Activated effector memory CD4-positive, alpha-beta T cell treated with anti-CD3 and anti-CD28 coated beads, Interleukin-2, amount 50 U/mL, for 16 hours (primary cell): ENCODE measurements at places on chromosomes 6 and 20.

DNA sequence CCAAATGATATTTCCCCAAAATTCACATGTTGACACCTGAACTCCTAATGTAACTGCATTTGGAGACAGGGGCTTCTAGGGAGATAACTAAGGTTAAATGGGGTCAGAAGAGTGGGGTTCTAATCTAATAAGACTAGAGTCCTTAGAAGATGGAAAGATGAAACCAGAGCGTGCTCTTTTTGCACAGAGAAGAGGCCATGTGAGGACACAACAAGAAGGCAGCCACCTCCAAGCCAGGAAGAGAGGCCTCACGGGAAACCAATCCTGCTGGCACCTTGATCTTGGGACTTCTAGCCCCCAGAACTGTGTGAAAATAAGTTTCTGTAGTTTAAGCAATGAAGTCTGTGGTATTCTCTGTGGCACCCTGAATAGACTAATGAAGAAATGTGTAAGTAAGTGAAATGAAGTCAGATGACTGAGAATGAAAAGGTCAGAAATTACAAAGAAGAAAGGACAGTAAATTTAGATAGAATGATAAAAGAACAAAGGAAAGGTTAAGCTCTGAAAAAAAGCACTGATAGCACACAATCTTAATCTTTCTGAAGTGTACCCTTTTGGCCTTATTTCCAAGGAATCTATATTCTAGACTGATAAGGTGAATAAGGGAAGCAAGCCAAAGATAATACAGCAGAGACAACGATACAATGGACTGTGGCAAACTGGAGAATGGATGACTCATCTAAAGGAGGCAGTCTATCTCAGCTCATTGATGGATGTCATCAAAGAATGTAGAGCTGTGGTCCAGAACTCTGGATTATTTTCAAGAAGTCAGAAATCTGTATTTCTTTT, 110.4 kb downstream of the MYB start:
- DNase-seq, result no peak

DNA sequence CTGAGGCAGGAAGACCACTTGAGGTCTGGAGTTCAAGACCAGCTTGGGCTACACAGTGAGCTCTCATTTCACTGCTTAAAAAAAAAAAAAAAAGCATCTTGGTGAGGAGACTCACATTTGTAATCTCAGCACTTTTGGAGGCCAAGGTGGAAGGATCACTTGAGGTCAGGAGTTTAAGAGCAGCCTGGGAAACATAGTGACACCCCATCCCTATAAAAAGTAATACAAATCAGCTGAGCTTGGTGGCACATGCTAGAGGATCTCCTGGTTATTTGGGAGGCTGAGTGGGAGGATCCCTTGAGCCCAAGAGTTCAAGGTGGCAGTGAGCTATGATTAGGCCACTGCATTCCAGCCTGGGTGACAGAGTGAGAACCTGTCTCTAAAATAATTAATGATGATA, 29.4 kb upstream of the SYNCRIP start:
- no peak for DNase-seq

DNA sequence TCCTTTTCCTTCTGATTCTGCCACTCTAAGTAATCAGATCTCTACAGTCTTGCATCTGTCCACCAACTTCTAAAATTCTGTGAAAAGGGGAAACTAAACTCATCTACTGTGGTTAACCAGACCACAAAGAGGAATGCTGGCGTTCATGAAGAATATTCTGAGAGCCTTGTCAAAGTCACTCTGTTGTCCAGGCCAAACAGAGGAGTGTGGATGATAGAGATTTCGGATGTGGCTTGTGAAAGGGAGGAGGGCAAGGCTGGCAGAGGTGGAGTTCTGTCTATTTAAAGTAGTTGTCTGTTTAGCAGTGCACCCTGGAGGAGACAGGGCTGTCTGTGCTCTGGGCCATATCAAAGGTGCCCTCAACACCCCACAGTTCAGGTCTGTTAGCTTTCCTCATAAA, 33.9 kb downstream of the CCN2 start:
- no peak for DNase-seq

DNA sequence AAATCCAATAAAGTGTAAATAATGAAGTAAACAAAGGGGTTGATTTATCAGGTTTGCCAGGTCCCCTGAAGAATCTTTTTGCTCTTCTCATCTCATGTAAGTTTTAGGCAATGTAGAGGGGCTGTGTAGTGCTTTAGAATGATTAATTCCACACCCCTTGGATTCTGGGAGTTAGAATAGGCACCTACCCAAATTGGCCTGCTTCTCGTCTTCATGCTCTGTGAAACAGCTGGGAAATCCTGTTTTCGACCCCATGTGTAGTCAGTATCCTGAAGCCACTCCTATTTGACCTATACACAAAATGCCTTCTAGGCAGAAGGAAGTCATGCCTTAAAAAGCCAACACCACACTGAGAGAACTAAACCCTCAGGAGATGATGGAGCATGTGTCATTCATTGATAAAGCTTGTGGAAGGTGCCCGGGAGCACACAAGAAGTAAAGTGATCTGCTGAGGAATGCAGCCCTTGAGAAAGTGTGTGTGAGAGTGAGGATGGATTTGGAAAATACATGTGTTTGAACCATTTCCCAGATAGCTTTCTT, 170.9 kb downstream of the KLHL32 start:
- DNase-seq, result no peak
